ENCODE measurements at places on chromosomes 12 and 14.
A peak's percentile ranks its signal among the peaks of the same experiment; 100 is the strongest.

- no peak for DNase-seq
Measured at GRCh38 chr14:29521526-29522137, 406.0 kb downstream of the PRKD1 start.

DNA sequence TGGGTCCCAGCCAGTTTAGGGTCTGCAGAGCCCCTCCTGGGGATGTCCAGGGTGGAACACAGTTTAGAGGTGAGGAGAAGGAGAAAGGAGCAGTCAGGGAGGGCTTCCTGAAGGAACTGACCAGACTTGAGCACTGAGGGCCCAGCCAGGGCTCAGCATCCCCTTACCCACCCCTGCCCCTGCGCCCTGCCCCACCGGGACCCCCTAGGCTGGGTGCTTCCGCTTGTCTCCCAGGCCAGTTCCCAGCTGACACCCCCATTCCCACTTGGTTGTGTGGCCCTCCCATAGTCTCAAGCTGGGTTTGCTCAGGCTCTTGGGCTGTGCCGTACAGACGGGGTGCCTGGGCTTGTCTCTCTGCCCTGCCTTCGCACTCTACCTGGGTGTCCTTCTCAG, 26.3 kb upstream of the KIF26A start:
- no peak for DNase-seq

GRCh38 chr14:101029668-101030290, 126.3 kb upstream of the RTL1 start:
- DNase-seq: no peak

DNA sequence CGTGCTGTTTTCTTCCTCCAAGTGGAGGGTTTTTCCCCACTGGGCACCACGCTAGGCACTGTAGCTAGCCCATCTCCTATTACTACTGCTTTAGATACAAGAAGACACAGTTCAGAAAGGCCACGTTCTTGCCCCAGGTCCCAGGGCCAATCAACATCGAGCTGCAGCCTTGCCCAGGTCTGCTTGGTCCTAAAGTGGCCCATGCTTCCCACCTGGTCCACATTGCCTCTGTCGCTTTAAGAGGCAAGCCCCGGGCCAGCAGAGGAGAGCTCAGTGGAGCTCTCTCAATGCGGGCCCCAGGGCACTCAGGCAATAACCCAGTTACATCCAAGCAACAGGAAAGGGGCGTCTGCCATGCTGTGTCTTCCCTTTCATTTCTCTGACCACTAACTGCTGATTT, 148.1 kb downstream of the CALM1 start:
- no peak for DNase-seq

GRCh38 chr12:75389061-75389460, 1.8 kb upstream of the GLIPR1L2 start:
- no peak for DNase-seq

DNA sequence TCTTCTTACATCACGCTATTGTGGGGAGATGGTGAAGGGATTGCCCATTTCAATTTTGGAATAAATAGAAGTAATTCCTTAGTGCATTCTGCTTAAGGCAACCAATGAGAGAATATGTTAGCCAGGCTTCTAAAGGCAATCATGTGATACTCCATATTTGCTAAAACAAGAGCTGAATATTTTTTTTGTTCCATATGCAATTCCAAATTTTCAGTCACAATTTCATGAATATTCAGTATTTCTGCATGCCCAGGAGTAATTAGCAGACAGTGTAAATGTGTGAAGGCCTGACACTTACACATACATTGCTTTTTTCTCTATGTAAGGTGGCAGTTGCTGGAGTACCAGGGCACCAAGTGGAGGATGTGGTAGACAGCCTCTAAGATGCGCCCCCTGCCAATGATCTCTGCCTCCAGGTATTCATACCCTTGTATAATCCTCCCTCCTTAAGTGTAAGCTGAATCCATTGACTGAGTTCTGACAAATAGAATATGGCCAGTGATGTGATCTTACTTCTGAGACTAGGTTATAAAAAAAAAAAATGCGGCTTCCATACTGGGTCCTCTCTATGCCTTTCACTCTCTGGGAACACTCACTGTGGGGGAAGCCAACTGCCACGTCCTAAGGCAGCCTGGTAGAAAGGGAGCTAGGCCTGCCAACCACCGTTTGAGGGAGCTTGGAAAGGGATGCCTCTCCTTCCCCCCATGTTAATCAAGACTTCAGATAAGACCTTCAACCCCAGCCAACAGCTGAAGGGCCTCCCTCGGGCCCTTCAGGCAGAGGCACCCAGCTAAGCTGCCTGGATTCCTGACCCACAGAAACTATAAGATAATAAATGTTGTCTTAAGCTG, 62.7 kb upstream of the PTGR2 start:
- DNase-seq: peak; percentile 35

DNA sequence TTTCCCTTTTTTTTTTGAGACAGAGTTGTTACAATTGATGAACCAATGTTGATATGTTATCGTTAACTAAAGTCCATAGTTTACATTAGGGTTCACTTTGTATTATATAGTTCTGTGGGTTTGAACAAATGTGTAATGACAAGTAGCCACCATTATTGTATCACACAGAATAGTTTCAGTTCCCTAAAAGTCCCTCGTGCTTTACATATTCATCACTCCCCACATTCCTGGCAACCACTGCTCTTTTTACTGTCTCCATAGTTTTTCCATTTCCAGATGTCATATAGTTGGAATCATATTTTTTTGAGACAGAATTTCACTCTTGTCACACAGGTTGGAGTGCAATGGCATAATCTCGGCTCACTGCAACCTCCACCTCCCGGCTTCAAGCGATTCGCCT, 12.5 kb downstream of the HSD17B6 start:
- no peak for DNase-seq

GRCh38 chr14:95652690-95653089, 33.5 kb upstream of the TCL1B start:
- no peak for DNase-seq

GRCh38 chr14:72925171-72925759, 999 bp upstream of the DCAF4 start:
- DNase-seq: peak; percentile 40
